T-helper 22 cell (primary cell): ENCODE measurements at places on chromosomes 11 and 22.

GRCh38 chr11:93988912-93989311 is 32.2 kb upstream of the HEPHL1 start:
- no peak for DNase-seq

DNA sequence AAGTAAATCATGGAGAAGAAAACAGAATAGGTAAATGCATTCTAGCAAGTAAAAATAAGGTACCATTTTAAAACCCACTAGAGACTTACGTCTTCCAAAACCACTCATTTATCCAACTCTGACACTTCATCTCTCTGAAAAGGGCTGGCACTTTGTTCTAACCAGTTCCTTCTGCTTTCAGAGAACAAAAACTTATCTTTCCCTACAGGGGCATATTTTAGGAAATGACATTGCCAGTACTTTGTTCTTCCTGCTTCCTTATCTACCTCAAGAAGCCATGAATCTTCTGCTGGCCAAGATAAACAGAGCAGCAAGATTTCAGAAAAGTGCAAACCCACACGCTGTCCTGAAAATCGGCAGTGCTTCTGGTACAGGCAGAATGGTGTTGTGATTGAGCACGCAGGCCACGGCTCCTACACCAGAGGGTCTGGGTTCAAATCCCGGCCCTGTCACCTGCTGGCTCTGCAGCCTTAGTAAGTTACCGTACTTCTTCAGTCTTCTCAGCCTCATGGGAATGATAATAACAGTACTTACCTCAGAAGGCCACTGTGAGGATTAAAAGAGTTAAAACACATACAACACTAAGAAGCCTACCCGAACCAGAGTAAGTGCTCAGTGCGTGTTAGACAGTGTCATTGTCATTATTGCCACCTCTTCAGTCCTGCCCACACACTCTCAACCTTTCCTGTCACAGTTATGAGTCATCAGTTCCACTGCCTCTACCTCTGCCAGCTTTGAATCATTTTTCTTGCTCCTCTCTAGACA is 11.0 kb downstream of the MPZL3 start:
- peak; percentile 62 for DNase-seq

DNA sequence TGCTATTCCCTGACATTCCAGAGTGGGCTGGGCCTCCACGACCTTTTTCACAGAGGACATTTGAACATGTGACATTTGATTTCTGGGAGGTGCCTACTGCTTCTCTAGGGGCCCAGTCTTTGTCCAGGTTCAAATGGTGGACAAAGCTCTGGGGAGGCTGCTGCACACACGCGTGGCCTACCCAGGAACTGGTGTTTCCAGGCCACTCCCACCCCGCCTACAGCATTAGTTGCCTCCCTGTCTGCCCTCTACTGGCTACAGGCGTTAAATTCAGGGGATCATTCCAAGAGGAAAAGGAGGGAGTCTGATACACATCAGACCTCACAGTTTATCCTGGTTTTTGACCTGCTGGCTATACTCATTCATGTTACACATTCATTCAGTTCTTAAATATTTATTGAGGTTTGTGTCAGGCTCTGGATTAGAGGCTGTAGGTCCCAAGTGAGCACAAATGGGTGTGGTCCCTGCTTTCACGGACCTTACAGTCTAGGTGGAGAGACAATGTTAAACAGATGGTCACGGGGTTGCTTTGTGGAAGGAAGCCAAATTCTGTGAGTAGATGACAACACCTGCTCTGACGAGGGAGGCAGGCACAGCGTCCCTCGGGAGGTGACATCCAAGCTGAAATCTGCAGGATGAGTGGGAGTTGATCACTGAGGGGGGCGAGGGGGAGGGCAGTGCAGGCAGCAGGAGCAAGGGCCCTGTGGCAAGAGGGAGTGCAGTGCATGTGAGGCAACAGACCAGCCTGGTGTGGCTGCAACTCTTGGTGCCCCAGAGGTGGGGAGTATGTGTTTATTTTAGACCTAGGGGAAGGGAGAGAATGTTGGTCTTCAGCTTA is 11.8 kb downstream of the TUB start:
- DNase-seq, result no peak

DNA sequence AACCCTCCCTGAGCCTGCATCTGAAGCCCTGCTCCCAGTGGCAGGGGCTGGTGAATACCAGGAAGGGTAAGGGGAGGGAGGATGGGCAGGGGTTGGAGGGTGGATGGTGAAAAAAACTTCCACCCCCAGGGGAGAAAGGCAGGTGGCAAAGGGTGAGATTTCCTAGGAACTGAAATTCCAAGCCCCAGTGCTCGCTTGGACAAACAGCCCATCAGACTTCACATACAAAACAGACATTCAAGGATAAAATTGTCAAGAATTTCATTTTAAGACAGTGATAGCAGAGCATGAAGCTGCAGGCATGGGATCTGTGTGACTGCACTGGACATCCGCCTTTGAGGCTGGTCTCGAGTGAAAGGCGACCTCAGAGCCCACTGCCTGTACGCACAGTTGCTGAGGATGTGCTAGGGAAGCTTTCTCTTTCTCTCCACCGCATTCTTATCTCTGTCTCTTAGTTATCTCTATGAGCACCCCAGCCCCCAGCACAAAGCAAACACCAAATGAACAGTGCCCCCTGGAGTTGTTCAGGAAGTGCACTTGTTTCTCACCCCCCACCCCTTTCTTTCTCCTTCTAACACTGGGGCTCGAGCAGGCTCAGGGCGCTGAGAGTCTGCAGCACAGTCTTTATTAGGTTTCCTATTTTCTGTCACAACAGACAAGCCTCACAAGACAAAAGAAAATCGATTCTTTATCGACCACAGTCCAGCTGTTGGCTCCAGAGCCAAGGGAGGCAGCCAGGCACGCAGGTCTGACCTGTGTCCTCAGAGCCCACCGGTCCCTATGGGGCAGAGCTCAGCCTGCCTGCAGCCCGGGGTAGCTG is 237.3 kb upstream of the NCAM1 start:
- no peak for DNase-seq

- DNase-seq, result no peak
Measured at GRCh38 chr11:93059117-93059957, 89.9 kb downstream of the MTNR1B start.

DNA sequence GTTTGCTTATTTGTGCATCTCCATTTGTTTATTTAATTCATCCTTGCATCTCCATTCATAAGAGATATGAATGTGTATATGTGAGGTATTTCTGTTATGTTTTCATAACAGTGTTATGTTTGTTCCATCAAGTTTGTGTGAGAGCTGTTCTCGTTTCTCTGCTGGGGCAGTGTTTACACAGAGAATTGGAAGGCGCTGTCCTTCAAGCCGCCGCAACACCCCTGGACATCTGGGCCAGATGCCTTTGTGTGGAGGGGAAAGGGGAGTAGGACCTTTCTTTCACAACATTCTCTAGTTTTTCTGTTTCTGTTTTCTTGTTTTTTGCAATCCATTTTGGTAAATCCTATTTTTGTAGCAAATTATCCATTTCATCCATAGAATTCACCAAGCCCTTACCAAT is 7.0 kb upstream of the TM7SF2 start:
- DNase-seq, result no peak

DNA sequence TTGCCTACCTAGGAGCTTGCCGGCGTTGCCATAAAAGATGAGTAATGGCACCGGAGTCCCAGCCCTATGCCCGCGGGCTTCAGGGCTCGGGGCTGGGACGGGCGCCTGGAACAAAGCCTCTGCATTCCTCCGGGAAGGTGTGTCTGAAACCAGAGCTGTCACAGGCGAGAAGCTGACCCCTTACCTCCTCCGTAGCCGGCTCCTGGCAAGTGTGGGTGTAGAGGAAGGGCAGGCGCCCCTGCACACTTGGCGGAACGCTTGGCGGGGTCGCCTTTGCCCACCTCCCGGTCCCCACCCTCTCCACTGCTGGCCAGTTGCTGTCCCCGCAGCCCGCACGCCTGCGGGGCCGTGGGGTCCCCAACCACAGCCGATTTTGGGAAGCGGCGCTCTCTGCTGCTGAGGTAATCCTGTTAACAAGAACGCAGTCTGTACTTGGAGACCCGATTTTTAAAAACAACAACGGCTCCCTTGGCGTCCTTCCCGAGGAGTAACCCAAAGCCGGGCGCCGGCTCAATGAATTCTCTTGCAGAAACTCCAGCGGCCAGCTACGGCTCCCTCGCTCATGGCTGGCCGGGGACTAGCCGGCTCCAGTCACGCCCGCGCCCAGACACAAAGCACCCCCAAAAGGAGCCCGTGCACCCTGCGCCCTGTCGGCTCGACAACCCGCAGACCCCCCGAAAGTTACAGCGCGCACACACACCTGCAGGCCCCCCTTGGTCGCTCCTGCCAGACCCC is 89.2 kb downstream of the PLEKHA7 start:
- DNase-seq, result no peak

DNA sequence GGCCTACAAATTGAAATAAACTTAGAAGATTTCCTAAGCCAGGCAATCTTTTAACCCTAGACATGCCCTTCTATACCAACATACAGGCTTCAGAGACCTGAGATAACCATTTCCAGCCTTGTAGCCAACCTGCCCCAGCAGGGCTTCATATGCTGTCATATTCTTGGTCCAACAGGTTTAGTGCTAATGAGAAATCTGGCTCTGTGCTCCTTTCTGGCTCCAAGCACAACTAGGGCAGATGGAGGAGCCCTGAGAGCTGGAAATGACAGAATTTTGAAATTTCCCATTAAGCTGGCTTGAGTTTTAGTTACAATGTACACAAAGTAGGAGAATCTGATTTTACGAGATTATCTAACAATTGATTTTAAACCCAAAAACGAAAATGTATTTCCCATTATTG is 323.0 kb upstream of the CCDC90B start:
- no peak for DNase-seq

GRCh38 chr11:5246772-5247471 is 2.7 kb downstream of the HBG1 start:
- no peak for DNase-seq

DNA sequence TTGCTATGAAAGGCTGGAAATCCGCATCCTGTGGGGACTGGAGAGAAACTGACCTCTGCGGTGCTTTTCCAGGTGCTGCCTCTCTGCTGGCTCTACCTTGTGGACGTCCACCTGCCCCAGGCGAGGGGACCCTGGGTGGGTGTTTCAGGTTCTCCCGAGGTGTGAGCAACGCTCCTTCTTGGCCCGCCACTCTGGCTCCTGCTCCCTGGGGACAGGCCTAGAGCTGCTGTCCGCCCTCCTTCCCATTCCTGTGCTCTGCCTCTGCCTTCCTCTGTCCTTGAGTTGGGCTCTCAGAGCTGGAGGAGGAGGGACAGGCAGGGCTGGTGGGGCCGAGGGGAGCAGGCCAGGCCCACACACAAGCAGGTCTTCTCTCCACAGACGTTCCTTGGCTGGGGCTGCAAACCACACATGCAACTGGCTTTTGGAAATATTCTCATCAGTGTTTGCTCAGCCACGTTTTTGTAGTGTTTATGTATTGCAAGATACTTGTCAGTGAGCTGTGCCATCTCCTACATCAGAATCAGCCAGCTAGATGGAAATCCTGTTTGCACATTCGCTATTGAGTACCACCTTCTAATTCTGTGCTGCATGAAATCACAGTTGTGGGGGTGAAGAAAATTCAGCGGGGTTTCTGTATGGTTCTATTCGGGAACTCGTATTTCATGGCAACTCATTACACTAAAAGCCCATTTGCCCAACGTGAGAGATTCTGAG is 1115.0 kb downstream of the BRD1 start:
- no peak for DNase-seq

DNA sequence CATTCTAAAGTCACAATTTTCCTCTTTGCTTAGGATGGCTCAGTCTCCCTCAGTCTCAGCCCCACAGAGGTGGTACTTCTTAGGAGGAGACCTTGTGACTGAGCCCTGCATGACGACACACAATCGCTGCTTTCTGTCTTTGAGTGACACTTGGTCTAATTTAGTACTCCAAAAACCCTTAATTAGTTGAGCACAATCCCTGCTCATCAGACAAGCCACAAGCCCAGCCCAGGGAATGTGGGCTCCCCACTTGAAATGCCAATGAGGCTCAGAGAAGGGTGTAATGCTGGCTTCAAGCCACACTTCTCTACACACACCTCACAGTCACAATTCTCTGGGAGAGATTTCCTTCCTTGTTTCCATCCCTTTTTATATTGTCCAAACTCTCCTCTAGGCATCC is 101.8 kb downstream of the FEZ1 start:
- no peak for DNase-seq

DNA sequence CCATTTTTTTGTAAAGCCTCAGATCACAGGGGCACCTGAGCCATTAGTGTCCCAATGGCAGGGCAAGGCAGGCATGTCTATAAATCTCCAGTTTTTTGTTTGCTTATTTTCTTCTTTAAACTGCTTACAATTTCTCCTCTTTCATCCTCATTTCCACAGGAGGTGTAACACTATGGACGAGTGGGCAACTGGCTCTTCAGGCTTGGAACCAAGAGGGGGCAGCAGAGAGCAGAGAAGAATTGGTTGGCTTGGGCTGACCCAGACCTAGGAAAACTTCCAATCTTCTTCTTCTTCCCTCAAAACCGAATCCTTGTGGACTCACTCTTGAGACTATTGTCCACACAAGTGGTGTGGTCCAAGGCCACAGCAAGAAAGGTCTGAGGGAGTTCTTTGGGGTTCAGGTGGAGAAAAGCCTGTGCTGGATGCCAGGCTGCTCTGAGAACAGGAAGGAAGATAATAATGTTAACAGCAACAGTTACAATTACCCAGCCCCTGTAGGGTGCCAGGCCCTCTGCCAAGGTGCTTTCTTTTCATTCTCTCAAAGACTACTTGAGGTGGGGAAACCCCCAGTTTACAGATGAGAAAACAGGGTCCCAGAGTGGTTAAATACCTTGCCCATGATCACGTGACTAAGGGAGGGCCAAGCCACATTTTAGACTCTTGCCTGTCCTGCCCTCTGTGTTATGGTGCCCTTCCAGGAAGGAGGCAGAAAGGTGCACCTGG is 70.7 kb upstream of the E2F8 start:
- DNase-seq, result no peak

- no peak for DNase-seq
Measured at GRCh38 chr11:57605028-57605420, 7.5 kb downstream of the SERPING1 start.

DNA sequence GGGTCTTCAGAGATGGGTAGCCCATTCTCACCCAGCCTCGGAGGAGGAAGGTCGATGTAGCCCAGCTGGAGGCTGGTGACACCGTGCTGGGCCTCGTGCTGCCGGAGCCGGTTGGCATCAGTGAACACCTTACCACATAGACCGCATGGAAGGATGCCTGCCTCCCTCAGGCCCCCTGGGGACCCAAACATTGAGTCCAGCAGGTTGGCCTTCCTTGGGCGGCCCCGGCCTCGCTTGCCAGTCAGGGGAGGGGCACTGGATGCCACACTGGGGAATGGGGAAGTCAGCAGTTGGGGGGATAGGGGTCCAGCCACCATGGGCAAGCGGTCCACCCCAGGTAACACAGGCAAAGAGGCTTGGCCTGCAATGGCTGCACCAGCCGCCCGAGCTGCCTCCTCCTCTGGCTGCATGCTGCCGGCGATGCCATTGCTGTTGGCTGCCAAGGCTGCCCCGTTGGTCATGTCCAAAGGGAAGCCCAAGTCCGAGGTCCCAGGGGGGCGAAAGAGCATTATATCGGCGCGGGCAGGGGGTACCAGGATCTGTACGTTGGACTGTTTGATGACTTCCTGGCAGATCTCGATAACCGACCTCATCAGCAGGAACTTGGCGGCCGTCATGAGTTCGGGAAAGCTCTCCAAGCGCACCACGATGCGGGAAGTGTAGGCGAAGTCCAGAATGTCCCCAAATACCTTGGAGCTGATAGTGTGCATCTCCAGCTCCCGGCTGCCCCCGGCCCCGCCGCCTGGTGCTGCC is 1.4 kb downstream of the PATZ1 start:
- DNase-seq, result no peak
